ENCODE measurements at places on chromosomes 4 and X.

GRCh38 chrX:7109838-7110793, 37.4 kb upstream of the STS start:
- no peaks in the 10 kb centered on the region for H3K27me3 ChIP-seq
- DNase-seq = no peak
- H3K36me3 ChIP-seq = peaks cover 1% of the 10 kb centered on the region
- H3K27ac ChIP-seq = peak overlapping the region; percentile 81
- H3K4me1 ChIP-seq = peaks cover 24% of the 10 kb centered on the region

- no peak overlapping the region for H3K27ac ChIP-seq
- no peak for DNase-seq
These were observed 11.7 kb upstream of the REELD1 start for GRCh38 chr4:146202665-146203064.

DNA sequence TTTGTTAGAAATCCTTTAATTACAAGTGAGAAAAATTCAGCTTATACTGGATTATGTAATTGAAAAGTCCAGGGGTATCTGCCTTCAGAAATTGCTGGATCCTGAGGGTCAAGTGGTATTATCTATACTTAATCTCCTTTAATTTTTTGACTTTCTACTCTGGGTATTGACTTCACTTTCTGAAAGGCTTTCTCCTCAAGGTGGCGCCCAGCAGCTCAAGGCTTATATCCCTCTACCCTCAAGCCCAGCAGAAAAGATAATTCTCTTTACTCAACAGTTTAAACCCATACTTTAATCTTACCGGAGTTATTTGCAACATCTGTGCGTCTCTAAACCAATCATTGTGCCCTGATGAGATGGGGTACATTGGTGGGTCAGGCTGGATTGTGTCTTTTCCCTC, 129.5 kb downstream of the LARP7 start:
- no peak for DNase-seq
- H3K4me3 ChIP-seq = no peak overlapping the region
- H3K36me3 ChIP-seq = no peaks in the 10 kb centered on the region
- H3K27me3 ChIP-seq = peaks cover 34% of the 10 kb centered on the region

- no peak overlapping the region for H3K4me3 ChIP-seq
- no peaks in the 10 kb centered on the region for H3K4me1 ChIP-seq
- no peak overlapping the region for H3K27ac ChIP-seq
These were observed 129.5 kb downstream of the KCNIP4 start for GRCh38 chr4:21819086-21819485.

DNA sequence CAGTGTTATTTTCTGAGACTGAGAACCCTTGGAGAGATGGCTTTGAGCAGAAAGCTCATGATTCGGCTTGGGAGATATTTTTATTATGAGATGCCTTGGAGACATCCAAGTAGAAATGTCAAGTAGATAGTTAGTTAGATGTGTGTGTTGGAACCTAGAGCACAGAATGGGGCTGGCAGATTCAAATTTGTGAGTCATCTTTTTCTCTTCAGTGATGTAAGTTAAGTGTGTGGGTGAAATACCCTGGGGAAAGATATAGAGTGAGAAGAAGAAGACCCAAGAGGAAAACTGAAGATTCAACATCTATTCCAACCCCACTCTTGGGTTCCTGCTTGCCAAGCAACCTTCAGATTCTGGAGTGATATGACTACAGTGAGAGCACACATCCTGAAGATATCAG, 580.8 kb upstream of the AMOT start:
- no peaks in the 10 kb centered on the region for H3K27me3 ChIP-seq
- no peak overlapping the region for H3K4me3 ChIP-seq
- no peak overlapping the region for H3K27ac ChIP-seq
- H3K4me1 ChIP-seq = no peaks in the 10 kb centered on the region
- H3K36me3 ChIP-seq = no peaks in the 10 kb centered on the region

GRCh38 chr4:79211490-79211889, 114.4 kb downstream of the NAA11 start:
- H3K4me3 ChIP-seq = no peak overlapping the region
- H3K36me3 ChIP-seq = no peaks in the 10 kb centered on the region
- H3K4me1 ChIP-seq = no peaks in the 10 kb centered on the region
- no peaks in the 10 kb centered on the region for H3K27me3 ChIP-seq
- no peak for DNase-seq
